ENCODE measurements at places on chromosomes 2 and 18.

DNA sequence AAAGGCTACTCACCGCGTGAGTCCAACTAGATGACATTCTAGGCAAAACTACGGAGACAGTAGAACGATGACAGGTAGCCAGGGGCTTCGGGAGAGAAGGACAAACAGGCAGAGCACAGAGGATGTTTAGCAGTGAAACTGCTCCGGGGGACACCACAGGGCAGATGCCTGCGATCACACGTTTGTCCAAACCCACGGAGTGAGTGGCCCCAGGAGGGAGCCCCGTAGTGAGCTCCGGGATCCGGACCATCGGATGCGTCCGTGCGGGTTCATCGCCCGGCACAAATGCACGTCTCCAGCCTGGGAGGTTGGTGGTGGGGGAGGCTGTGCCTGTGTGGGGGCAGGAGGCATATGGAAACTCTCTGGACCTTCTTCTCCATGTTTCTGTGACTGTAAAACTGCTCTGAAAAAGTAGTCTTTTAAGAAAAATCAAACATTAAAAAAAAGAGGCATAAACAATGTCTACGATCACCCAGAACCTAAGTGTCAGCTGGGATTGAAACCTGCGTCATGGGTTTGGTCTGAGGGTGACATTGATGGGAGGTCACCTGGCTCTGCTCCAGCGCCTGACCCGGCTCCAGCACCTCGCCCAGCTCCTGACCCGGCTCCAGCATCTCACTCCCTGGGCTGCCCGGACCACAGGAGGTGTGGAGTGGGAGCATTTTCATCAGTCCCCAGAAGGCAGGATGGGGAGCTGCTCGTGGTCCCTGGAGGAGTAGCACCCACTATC lies 83.0 kb upstream of the CTDP1 start:
- peak; percentile 20 for DNase-seq

DNA sequence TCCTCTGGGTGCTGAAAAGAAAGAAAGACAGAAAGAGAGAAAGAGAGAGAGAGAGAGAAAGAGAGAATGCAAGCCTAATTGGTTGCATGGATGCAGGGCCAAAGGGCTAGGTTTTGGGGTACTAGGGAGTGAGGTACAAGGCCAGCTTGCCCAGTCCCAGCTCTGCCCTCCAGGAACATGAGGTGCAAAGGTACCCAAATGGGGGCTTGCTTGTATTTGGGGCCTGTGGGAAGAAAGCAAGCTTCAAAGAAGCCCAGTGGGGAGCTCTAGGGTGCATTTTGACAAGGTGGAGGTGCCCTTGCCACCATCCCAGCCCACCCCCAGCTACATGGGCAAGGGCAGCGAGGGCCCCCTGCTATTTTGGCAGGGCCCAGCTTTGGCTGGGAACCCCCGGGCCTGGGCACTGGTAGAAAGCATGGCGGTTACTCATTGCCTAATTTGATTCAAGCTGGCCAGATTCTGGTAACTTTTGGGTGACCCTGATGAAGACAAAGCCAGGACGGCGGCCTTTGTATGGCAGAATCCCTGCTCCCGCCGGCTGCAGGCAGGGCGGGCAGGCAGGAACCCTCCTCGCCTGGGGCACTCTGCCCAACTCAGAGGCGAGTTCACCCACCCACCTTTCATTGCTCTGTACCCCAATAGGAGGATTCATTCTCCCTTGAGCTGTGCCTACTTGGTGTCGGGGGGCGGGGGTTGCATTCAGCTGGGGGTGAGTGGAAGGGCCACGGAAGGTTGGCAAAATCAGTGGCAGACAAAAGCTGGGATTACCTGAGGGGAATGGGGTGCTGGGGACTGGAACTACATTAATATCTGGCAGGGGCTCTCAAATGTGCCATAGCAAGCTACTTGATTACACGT lies 537 bp upstream of the HOXD4 start:
- DNase-seq, result peak; percentile 13

DNA sequence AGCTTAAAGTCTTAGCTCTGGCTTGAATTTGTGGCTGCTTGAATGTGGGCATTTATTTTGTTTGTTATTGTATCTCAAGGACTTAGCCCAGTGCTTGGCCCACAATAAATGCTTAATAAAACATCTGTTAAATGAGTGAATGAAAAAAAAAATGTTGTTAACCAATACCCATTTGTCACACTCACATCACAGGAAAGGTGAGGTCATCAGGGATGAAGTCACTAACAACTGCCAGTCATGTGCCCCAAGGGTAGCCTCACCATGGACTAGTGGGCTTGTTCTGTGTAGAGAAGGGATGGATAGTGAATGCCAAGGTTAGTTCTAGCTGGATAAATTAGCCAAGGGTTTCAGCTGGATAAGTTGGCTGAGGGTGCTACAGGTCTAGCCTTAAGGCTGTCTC lies 3.0 kb downstream of the NRBP1 start:
- no peak for DNase-seq

- no peak for DNase-seq
Measured at GRCh38 chr2:145596416-145596815, 1076.5 kb upstream of the ZEB2 start.

GRCh38 chr2:51995293-51995692 lies 963.4 kb upstream of the NRXN1 start:
- no peak for DNase-seq

DNA sequence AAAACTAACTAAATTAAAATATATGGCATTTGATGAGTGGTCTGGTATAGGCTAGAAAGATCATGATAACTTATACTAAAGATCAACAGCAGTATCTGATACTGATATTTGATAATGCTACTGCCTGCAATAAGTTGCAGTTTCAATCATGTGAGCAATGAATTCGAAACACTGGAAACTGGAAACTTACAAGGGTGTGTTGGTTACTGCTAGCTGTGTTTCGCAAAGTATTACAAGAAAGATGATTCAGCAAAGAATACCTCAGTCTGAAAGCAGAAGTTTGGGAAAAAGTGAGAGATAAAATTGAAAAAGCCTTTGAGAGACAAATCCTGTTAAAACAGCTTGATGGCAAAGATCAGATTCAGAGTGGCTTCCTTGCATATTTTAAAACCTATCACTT lies 294.5 kb downstream of the CCDC178 start:
- DNase-seq, result no peak

- DNase-seq, result no peak
Measured at GRCh38 chr18:57220480-57220879, 73.6 kb downstream of the BOD1L2 start.

- no peak for DNase-seq
Measured at GRCh38 chr2:176137906-176138305, 8.4 kb downstream of the HOXD8 start.

- no peak for DNase-seq
Measured at GRCh38 chr2:9665898-9666297, 35.1 kb upstream of the YWHAQ start.

DNA sequence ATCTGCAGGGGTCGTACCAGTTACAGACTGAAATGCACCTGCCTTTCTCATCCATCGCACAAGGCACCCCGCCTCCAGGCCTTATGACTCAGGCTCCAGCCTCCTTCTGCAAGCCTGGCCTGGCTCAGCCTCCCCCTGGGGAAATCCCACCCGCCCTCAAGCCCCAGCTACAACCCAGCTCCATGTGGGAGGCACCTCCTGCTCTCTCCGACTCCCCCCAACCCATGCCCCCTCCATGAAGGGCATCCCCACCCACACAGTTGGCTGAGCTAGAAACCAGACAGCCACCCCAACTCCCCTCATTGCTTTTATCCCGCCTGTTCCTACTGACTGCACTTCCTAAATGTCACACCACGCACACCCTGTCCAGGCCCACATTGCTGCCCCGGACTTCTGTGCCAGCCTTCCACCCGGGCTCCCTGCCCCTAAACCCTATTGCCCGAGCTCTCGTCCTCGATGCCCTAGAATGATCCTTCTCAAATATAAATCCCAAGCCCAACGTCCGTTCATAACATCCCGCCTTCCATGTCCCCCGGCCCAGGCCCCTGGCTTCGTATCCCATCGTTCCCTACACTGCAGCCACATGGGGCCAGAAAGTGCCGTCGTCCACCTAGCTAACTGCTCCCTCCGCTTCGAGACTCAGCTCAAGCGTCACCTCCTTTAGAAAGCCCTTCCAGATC lies 9.9 kb downstream of the DNMT3A start:
- no peak for DNase-seq

- DNase-seq, result no peak
Measured at GRCh38 chr2:36902385-36903120, 63.8 kb downstream of the STRN start.

DNA sequence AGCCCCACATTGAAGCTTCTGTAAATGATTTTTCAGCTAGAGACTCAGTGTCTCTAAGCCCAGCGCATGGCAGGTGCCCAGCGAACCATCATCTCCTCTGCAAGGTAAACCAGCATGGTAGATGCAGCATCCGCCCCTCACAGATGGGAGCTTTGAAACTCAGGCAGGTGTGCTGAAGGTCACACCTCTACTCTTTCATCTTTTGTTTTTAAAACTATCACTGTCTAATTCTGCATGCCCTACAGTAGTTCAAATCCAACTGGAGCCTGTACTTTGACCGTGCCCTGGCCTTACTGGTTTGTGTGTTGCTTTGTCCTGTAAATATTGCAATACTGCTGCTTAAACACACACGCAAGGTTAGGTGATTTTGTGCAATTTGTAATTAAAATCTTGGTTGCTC lies 831.1 kb downstream of the GALR1 start:
- DNase-seq, result no peak

- peak; percentile 92 for DNase-seq
Measured at GRCh38 chr2:109128048-109128615, 873 bp upstream of the SH3RF3 start.

DNA sequence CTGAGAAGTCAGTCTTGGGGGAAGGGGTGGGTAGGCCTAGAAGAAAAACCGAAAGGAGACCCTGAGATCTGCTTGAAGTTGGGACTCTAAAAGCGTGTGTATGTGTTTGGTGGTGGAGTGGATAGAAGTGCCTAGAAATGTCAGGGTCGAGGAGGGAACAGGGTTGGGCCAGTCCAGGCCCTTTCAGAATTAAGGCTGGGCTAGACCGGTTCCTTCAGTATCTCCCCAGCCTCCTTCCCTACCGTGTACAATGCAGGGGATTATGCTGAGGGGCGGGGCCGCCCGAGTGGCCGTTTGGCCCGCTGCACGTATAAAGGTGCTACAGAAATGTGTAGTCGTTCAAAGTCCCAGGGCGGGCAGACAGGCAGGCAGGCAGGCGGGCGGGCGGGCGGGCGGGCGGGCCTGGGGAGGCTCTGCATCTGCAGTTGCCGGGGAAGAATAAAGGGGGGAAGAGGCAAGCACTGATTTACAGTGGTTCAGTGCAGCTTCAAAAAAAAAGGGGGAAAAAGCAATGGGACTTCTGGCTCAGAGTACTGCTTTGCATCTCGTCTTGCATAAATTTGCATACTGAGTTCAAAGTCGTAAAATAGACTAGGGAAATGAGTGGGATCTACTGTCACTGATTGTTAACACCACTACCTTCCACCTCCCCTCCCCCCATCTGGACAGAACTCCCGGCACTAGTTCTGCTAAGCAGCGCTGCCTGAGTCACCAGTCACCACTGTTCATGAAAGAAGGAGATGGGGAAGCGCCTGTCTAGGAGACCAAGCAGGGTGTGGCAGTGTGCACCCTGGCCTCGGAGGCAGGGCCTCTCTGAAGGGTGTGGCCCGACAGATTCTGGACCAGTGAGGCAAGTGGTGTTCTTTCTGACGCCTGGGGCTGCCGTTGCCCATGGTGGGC lies 3.6 kb downstream of the IGFBP2 start:
- peak; percentile 47 for DNase-seq

DNA sequence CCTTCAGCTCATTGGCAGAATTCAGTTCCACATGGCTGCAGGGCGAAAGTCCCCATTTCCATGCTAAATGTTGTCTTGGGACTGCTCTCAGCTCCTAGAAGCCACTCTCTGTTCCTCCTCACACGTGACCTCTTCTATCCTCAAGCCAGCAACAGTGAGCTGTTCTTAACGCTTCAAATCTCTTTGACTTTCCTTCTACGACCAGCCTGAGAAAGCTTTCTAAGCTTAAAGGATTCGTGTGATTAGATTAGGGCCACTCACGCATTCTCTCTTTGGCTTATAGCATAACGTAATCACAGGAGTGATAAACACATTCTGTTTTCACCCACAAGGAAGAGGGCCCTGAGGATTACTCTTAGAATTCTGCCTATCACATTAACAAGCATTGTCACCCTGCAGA lies 29.8 kb upstream of the LAMA1 start:
- DNase-seq, result no peak

DNA sequence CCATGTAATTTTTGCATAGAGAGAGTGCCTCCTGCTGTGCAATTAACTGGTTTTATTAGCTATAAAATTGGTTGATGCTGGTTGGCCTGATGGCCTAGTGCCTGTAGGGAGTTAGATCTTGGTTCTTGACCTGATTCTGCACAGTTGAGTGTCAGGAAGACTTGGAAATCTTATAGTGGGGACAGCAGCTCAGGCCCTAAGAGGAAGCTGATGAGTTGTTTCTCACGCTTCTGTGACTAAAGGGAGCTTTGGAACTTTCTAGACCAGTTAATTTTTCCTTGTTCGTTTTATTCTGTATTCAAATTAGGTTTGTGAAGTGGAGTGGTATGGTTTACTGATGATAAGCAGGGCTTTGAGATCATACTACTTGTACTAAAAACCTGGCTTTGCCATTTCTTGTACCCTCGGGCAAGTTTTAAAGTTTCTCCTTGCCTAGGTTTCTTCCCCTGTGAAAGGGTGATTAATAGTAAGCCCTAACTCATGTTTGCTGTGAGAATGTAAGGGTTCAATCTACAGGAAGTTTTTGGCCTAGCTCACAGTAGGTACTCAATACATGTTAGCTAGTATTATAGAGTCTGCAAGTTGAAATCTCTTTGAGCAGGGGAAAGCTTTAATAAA lies 82.1 kb downstream of the MAP3K20 start:
- DNase-seq, result no peak

DNA sequence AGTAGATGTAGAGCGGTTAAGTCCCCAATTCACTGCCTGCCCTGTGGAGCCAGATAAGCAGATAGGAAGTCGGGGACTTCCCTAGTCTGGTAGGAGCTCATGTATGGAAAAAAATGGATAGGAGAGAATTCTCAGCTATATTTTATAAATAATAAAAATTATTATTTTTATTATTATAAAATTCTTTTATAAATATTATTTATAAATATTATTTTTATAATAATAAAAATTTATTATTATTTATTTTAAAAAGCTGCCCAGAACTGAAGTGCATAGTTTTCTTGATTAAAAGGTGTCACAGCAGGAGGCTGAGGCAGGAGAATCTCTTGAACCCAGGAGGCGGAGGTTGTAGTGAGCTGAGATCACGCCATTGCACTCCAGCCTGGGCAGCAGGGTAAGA lies 97.4 kb downstream of the ADAM23 start:
- DNase-seq, result no peak

All from left hindlimb (tissue), 1 donor.